ENCODE measurements at places on chromosomes 4 and X.

DNA sequence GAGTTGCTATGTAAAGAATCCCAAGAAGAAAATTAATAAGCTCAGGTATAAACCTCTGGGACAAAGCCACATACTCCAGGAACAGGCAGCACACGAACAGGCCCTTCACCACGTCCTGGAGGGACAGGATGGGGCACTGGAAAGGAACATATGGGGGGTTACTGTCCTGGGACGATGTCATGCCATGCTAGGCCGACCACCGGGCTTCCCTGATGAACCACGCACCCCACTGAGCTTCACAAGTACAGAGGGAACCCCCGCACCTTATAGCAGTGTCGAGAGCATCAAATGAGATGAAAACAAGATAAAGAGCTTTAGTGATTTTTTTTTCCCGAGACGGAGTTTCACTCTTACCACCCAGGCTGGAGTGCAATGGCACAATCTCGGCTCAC lies 19.1 kb downstream of the NOP14 start:
- no peak for DNase-seq

DNA sequence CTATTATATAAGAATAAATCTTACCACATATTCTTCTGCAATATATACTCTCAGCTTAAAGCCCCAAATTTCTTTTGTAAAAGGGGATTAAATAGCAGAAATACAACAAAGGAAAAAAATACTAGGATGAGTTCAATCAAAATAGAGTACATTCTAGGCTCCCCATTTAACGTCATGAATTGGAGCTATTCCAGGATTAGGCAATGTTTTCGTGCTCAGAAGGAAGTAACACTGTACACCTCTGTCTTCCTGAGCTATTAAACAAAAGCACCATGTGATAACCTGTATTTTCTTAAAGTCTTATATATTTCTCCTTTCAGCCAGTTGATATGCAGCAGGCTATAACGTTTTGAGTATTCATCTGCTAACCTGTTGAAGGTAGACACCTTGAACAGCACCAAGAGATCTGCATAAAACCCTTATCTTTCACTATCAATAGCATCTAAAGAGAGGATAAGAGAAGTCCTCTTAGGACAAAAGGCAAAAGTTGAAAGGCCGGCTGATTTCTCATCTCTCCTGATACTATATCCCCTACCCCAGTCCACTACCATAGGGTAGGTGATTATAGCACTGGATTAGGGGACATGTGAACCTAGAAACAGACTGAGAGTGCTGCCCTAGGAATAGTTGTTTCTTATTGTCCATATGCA lies 31.5 kb downstream of the TEC start:
- no peak for DNase-seq

GRCh38 chrX:46670316-46670715 lies 88.6 kb downstream of the SLC9A7 start:
- DNase-seq = no peak

DNA sequence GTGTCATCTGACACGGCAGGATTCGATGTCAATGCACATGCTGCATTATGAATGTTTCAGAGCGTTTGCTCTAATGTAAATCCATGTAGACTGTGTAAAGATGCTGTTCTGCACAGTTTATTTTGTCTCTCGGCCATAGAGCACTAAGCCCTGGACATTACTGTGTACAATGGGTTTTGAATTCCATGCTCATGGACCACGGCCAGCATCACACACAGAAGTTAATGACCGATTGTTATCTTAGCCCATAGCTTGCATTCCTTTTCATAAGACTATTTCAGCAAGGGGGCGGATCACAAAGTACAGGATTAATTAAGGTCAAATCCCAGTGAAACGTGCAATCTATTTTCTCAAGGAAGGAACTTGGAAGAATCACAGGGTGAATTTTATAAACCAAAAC lies 286.1 kb upstream of the TENM3 start:
- no peak for DNase-seq

DNA sequence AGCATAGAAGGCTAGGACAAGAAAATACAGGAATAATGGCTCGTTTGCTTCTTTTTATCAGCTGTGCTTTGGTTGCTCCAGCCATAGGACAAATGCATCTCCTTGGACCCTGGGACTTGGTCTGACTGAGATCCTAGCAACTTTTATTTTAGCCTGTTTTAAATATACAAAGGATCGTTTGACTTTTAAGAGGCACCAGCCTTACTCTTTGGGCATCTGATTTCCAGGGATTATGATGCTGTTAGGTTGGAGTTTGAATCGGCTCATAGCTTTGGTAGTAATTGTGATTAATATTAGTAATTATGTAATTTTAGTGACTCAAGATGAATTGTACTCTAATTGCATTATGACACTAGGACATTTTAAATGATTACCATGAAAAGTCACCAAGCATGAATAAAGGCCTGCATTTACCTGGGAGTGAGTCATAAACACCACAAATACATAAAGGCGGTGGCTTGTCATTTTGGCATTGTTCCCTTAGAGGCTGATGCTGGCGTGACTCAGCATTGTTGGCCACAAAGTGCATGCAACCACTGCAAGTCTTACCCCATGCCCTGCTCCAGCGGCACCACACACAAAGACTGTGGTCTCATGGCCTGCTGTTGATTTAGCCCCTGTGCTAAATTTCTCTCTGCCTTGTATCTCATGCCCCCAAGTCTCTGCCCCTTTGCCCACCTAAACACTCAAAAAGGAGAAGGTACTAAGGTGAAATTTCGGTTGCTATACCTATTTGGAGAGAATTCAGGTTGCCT lies 12.4 kb downstream of the GPAT3 start:
- DNase-seq = peak; percentile 66

DNA sequence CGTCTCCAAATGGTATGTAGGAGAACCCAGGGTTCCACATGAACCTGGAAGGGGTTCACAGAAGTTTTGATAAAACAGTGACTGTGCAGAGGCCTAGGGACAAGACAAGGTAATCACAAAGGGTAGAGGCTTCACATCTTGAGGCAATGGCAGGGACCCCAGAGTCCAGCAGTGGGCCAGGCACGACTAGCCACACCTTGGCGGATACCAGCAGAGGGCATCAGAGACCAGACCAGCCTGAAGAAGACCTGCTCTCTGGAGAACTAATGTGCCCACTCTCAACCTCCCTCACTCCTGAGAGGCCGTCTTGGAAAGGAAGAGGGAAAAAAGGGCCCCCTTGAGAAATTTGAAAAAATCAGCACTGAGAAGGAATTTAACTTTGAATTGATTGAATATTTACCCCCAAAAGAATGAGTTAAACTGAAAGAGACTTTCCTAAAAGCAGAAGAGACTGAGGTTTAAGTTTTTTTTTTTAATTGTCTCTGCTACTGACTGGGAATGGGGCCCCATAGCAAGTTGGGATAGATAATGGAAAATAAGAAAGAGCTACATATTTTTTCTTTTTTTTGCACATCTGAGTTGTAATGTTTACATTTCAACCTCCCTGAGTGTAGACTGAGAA lies 243.8 kb upstream of the JADE1 start:
- peak; percentile 11 for DNase-seq

DNA sequence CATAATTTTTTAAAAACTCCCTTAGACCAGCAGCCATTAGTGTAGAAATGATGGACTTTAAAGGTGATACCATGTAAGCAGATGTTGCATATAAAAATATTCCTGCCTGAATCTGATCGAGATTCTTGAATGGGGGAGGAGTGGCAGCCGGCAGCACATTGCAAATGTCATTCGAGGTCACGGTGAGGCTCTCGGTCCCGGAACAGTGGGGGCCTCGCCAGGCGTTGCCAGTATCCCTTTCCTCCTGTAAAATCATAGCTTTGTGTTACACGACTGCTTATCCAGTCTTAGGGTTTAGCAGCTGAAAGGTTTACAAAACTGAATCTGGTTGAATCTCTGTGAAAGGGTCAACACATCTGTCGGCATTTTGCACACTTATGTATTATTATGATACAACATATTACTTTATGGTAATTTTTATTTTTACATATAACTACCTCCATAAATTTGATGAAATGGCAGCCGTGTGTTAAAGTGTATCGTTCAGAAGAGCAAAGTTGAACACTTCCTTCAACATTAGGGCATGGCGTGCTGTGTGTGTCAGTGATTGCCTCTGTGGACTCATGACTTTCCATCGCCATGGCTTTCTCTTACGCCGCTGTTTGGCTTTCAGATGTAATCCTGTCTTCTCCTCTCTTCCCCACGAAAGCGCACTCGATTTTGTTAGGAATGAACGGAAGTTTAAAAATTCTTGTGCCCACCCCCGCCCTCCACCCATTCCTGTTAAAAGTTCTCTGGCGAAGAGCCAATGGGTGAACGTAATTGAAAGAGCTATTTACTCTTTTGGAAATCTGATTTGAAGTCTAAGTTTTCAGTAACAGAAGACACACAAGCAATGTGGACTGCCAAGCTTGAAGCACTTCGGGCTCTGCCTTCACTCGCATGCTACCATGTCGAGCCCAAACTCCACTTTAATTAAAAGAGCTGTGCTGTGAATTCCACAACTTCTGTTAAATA lies 114.8 kb downstream of the STOX2 start:
- no peak for DNase-seq

GRCh38 chrX:1870421-1870820 lies 255.6 kb downstream of the ASMT start:
- no peak for DNase-seq

GRCh38 chr4:2786152-2786671 lies 6.7 kb upstream of the SH3BP2 start:
- DNase-seq = peak; percentile 84

DNA sequence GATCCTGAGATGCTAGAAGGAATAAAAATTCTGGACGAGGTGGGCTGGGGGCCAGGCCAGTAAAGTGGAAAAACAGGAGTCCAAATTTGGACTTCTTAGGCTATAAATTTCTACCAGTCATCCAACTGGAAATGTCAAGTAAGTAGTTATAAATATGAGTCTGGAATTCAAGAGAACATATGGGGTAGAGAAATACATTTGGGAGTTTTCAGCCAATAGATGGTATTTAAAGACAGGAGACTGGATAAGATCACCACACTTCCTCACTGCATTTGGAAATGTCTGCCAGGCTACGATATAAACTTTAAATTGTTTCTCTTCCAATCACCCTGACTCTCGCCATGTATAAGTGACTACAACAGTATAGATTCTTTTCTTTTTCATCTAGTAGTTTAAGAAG lies 242.5 kb downstream of the NPFFR2 start:
- no peak for DNase-seq

DNA sequence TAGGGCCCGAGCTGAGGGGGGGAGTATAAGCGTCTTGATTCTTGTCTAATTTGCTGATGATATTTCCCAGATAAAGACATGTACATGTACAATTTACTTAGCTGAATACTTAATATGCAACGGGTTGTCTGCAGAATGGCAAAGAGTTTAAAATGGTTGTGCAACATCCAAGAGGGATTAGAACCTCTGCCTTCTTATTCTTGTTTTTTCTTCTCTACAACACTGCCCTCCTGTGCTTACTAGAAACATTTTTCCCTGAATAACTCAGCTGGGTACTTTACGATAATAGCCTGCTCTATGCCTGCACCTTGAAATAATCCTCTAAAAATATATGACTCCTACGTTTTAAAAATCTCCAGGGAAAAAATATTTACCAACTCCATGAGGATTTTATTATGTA lies 41.8 kb downstream of the INTS12 start:
- DNase-seq = no peak

DNA sequence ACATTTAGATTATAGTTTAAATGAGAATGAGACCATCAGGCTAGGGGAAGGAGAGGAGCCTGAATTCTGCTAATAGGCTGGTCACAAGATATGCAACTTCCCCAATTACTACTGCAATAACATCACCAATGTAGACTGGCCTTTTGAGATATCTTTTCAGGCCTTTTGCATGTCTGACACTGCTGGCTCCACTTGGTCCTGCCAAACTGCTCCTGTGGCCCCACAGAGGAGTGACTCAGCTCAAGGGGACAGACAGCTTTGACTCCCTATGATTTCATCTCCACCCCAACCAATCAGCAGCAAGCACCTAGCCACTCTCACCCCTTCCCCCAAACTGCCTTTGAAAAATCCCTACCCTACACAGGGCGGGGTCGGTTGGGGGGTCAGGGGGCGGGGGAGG lies 22.8 kb downstream of the GPRIN3 start:
- DNase-seq = no peak

DNA sequence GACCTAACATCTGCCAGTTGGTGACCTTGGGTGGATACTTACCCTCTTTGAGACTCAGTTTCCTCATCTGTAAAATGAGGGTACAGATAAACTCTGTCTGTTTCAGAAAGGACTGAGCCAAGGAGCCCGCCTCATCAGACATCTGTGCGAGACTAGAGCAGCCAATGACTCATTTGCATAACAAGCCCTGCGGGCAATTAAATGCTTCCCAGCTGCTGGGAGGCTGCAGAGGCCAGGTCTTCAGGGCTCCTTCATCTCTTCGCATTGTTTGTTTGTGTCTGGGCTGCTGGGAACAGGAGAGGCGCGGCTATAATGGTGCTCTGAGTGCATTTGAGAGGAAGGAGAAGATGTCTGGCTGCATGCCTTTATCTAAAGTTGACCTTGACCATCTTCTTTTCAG lies 85.0 kb downstream of the ADRA2C start:
- DNase-seq = no peak

DNA sequence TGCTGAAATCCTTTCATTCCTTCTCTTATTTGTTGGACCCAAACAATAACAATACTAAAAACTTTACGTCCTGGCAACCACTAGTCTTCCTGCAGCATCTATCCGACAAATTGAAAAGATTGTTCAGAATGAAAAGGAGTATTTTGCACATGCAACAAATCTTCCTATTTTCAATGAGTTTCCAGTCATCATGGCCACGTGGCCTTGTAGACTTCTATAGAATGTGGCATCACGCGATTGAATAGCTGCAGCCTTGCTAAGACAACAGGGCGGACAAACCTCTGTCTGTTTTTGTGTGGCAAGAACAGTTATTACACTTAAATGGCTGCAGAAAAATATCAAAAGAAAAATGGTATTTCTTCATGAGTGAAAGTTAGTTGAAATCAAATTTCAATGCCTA lies 297.9 kb upstream of the LCORL start:
- no peak for DNase-seq
